8988T (cell line): ENCODE measurements at places on chromosomes 5 and 9.

- DNase-seq = no peak
Measured at GRCh38 chr5:14684757-14685156, 20.2 kb downstream of the OTULIN start.

DNA sequence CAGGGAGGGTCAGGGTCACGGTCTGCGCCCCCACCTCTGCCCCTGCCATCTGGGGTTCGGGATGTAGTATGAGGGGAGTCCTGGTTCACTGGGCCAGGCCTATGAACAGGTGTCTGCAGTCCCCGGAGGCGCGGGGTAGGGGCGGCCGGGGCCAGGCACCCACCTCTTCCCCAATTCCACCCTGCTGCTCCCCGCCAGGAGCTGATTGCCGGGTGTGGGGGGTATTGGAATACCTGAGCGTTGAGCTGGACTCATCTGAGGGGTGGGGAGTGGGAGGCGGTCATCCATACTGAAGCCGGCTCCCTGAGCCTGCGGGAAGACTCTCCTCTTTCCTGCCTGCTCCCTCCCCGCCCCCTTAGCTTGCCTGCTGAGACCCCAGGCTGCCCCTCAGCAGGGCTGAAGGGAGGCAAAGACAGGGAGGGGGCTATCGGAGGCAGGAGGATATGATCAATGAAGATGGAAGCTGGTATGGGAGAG lies 679 bp downstream of the SLC6A7 start:
- no peak for DNase-seq

DNA sequence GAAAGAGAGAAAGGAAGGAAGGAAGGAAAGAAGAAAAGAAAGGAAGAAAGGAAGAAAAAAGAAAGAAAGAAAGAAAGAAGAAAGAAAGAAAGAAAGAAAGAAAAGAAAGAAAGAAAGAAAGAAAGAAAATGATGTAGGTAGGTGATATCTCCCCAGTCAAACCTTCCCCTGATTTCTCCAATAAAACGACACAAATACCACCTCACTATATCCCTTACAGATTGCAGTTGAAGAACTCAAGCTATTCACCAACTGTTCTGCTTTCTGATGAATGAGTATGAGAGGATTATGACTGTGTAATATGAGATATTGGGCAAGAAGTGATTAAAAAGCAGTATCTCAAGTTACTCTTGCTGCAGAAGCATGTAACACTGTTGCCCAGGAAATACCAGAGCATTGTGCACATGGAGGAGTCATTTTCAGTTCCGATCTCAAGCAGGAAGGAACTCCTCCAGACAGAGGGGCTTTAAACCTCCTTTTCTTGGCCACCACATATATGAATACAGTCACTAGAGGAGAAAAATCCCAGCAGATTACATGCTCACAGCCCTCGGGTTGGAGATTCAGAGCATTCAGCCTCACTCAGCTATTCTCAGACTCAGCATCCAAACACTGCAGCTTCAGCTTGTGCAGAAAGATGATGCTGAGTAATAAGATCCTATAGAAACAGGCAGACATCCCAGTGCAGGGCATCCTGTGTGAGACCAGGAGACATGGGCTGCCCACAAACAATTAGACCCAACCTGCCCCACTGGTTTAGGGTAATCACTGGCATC lies 61.4 kb downstream of the UGCG start:
- no peak for DNase-seq

DNA sequence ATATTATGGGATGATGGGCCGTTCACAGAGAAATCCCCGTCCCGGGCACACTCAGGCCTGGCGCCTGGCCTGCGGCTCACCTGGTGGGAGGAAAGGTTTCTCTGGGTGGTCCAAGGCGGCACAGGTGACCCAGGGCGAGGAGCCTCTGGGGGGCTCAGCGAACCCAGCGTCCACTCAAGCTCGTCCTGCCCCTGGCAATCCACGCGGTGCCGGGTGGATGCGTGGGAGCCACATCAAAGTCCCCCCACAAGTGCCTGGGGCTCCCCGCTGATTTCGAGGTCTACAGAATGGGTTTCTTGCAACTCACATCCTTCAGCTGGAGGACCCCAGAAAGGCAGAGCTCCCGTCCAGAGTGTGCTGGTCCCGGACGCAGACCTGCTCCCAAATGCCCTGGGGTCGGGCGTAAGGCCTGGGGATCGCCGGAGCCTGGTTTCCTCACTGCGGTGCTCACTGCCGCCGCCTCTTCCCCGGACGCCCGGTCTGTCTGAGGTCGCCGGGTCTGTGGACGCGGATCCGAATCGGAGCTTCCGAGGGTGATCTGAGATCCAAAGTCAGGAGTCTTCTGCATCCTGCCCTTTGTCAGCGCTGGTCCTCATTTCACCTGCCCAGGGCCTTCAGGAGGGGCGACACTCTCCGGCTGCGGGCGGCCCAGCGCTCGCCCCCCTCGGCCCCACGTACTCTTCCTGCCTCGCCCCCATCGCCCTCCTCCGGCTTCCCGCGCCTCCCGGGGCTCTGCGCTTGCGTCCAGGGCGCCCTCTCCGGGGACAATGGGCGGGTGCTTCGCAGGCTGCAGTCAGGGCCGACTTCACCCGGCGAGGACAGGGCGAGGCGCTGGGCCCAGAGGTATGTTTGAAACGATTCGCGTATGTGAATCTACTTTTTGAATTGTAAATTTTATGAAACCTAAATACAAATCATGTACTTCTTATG lies 20.0 kb upstream of the RUFY1 start:
- no peak for DNase-seq

- no peak for DNase-seq
Measured at GRCh38 chr9:108197899-108198298, 657.9 kb downstream of the ACTL7B start.

DNA sequence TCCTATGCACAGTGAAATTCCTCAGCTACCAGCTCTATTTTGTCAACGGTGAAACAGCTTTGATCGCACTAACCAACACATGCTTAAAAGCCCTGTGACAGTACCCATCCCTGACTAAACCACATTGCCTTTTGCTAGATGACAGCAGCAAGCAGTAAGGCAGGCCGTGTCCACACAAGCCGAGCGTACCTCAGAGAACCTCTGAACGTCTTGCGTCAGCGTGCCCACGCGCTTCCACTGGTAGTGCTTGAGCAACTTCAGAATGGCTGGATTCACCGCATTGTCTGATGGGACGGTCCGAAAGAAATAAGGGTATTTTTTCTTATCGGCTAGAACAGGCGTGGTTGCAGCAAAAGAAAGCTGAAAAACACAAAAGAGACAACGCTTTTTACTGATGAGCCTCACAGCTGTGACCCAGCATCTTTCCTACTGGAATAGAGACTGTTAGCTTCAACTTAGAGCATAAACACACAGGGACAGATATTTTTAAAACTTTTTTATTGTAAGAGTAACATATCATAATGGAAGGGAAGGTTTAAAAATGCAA lies 167.0 kb downstream of the GABBR2 start:
- DNase-seq = no peak

DNA sequence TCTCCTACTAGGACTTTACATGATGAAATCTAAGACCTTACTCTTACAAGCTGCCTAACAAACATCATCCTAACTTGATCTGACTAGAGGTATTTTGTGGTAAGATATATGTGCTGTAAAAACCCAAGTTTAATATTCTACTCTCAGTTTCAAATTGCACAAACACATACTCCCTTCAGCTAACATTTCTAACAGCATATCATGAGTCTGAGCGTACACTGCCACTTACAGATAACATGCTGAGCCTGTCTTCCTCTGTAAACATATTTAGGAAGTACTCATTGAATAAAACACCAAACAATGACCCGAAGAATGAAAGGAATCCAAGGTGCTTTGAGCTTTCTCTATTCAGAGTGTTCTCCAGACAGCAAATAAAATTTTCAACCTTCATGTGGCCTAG lies 7.9 kb upstream of the ESM1 start:
- no peak for DNase-seq

DNA sequence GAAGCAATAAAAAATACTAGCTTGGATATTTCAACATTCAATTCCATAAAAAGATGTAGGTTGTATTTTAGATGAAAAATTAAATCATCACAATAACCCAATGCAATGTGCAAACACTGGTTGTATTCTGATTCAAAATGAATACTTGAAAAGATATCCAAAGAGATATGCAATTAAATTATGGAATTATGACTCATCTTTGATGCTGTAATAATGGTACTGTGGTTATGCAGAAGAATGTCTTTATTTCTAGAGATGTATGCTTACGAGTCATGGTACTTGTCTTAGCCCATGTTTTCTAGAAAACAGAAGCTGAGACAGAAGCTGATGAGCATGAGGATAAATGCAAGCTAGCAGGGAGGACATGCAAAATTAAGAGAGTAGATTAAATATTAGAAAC lies 1941.4 kb upstream of the NUDT12 start:
- no peak for DNase-seq

DNA sequence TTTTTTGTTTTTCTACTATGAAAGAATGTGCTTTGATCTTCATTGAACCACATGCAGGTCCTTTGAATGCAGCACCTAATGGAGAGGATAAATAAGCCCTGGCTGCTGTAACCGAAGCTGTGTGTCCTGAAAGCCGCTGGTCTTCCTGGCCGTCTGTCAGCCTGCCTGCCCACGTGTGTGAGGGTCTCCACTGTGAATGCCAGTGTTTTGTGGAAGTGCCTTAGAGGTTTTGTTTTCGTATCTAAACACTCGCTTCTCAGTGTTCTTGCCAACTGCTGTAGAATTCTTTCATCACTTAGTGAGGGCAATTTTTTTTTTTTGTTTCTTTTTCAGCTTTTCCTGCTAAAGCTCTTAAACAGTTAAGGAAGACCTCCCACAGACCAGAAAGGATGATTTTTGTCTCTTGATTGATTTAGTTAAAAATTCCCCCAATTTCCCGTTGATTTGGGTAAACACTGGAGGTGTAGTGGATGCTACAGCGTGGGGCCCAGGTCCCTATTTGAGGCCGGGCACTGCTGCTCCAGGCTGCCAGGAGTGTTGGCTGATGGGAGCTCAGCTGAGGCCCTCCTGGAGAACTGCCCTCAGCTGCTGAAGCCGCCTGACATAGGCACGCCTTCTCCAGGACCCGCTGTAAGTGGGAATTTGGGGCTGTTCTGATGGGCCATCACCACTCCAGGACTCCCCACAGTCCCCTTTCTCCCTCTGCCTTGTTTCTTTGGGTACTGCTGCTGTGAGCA lies 29.2 kb upstream of the PTCH1 start:
- no peak for DNase-seq

DNA sequence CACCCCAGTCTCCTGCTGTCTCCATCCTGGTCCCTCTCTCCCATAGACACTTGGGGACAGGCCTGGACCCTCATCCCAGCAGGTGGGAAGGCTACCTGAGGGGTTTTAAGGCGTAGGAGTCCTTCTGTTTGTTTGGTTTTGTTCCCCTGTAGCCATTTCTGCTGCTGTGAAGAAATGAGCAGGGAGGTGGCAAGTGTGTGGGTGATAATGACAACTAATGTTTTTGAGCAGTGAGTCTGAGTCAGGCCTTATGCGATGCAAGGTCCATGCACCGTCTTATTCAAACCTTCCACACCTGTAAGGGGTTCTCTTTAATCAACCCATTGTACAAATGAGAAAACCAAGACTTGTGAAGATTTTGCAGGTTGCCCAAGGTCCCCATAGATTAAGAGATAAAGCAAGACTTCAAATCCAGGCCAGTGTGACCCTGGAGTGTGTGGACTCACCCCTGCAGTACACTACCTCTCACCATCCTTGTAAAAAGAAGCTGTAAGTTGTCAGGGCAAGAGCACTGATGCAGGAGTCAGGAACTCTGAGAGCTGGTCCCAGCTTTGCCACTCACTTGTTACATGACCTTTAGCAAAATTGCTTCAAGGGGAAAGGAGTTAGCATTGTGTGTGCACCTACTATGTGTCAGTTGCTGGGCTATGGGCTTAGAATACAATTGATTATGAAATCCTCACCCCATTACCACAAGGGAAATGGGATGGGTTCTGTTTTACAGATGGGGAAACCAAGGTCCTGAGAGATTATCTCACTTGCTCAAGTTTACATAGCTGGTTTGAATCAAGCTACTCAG lies 7.6 kb downstream of the PCDH12 start:
- DNase-seq = no peak

DNA sequence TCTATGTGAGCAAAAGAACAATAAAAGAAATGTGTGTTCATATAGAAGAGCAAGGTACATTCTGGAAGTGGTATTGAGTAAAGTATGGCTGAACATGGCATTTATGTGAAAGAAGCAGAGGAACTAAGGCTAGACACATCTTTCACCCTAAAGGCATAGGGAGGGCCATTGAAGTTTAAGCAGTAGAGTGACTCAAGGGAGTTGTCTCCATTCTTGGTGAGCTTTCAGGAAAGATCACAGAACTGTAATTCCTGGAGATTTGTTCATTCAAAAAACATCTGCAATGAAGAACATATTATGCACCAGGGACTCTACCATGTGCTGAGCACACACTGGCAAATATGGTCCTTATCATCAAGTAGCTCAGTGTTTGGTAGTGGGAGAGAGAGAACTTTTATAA lies 24.8 kb upstream of the HTR1A start:
- DNase-seq = no peak

GRCh38 chr5:163366757-163367156 lies 70.6 kb upstream of the CCNG1 start:
- DNase-seq = no peak

- no peak for DNase-seq
Measured at GRCh38 chr5:107558823-107559375, 111.8 kb downstream of the EFNA5 start.

DNA sequence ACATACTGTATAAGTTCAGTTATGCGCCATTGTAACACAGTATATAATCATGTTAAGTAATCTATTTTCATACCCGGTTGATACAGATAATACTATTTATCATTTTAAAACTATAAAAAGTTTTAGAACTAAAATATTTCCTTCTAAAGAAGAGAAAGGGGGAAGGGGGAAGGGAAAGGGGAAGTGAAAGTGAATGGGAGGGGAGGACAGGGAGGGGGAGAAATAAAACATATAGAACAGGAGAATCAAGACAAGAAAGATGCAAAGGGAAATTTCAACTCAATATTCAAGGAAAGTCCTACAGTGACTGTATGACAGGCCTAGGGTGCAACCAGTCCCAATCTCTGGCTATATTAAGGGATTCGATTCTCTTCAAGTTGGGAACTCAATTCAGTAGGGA lies 1278.8 kb downstream of the MAT2B start:
- no peak for DNase-seq

- DNase-seq = no peak
Measured at GRCh38 chr9:30574355-30575151, 1809.9 kb upstream of the ACO1 start.

DNA sequence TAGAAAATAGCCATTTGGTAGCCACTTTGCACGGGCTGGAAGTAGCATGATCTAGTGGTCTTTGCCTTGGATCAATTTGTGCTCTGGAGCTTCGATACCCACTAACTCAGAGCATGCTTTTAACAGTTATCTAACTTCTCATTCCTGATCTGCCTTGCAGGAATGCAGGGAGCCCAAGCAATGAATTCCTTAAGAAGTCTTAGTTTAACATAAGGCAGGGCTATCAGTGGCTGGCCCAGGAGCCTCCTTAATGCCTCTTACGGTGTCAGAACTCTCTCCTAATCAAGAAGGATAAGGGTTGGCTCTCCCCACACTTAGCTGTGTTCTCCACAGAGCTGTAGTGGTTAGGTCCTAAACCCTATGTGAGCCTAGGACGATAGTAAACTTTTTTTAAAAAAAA lies 95.8 kb upstream of the TBCA start:
- DNase-seq = no peak

- no peak for DNase-seq
Measured at GRCh38 chr5:100854591-100854990, 48.5 kb downstream of the ST8SIA4 start.
